HT1080 (cell line): ENCODE measurements at places on chromosomes 1 and 21. TPM values are rescaled to one million over a fixed set of nuclear protein-coding genes. Genes with fewer than 3 reads are reported as not detected.

The LCE1C gene
- not detected in 2 replicates for total RNA-seq

The PRAMEF1 gene
- not detected in 2 replicates for total RNA-seq

The CD1D gene
- total RNA-seq, result 0.69 and 0.73 TPM in 2 replicates

The FTCD gene
- total RNA-seq, result 0.13 and 0.69 TPM in 2 replicates

The MAP3K6 gene
- total RNA-seq, result 7.9 and 8.3 TPM in 2 replicates

The KIF21B gene
- 4.7 and 5.2 TPM in 2 replicates for total RNA-seq

The TEDDM1 gene
- not detected in 2 replicates for total RNA-seq

The AKR7A3 gene
- total RNA-seq, result 0.07 and 0.23 TPM in 2 replicates

The F13B gene
- not detected in 2 replicates for total RNA-seq

The KAZN gene
- 2.5 and 2.7 TPM in 2 replicates for total RNA-seq

The CSF1 gene
- 19.9 and 22.0 TPM in 2 replicates for total RNA-seq

The CHIT1 gene
- total RNA-seq, result not detected in 2 replicates

The SIM2 gene
- 1.3 and 2.3 TPM in 2 replicates for total RNA-seq

The FCAMR gene
- not detected in 2 replicates for total RNA-seq

The CELA2A gene
- total RNA-seq, result not detected in 2 replicates

The TEX35 gene
- not detected in 2 replicates for total RNA-seq

The EBNA1BP2 gene
- 400 and 422 TPM in 2 replicates for total RNA-seq

The FOXD2 gene
- 1.0 and 1.1 TPM in 2 replicates for total RNA-seq

The ANKRD34A gene
- total RNA-seq, result 0.94 and 1.1 TPM in 2 replicates

The OXCT2 gene
- total RNA-seq, result not detected in 2 replicates

The TGFB2 gene
- 2.4 and 3.2 TPM in 2 replicates for total RNA-seq

The LCE1F gene
- total RNA-seq, result not detected in 2 replicates

The ATG4C gene
- total RNA-seq, result 7.8 and 8.4 TPM in 2 replicates

The AMY1A gene
- total RNA-seq, result not detected in 2 replicates

The PRR9 gene
- 1.3 and 2.0 TPM in 2 replicates for total RNA-seq

The NUDT4B gene
- 2.1 and 14.6 TPM in 2 replicates for total RNA-seq

The TSTD1 gene
- total RNA-seq, result 0.30 TPM in 1 of 2 replicates, not detected in the other

The HS2ST1 gene
- 12.4 and 24.0 TPM in 2 replicates for total RNA-seq

The CDC7 gene
- total RNA-seq, result 16.4 and 19.2 TPM in 2 replicates

The HMGCL gene
- total RNA-seq, result 9.0 and 9.9 TPM in 2 replicates

The LCE2C gene
- not detected in 2 replicates for total RNA-seq

The NAV1 gene
- 24.2 and 40.6 TPM in 2 replicates for total RNA-seq

The LAMC2 gene
- 55.4 and 58.8 TPM in 2 replicates for total RNA-seq

The ADGRL4 gene
- total RNA-seq, result 52.1 and 63.2 TPM in 2 replicates

The LCE3D gene
- not detected in 2 replicates for total RNA-seq

The B3GALT2 gene
- total RNA-seq, result not detected in 2 replicates
